Transverse colon (tissue), 4 donors: ENCODE measurements at places on chromosomes 5 and 9. TPM values are rescaled to one million over a fixed set of nuclear protein-coding genes. Genes with fewer than 3 reads are reported as not detected.
A peak's percentile ranks its signal among the peaks of the same experiment; 100 is the strongest.

- no peak for DNase-seq
Measured at GRCh38 chr5:172091956-172092732, 85.7 kb upstream of the FBXW11 start.

DNA sequence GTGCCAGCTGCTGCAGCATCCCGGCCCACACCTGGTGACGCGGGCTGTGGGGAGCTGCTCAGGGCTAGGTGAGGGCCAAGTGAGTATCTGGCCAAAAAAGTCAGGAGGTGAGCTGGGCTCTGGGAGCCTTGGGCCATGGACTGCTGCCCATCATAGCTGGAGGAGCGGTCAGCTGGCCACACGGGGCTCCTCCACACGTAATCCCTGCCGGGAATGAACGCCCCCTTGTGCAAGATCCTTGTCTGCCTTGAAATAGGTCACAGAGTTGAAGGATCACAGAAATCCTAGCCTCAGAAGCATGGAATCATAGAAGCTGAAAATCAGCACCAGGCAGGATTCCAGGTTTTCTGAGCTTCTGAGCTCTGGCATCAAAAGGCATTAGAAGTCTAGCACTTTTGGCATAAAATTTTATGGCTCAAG is 16.8 kb upstream of the COL27A1 start:
- DNase-seq = no peak

Gene MVB12B
- total RNA-seq = 19.5 TPM

DNA sequence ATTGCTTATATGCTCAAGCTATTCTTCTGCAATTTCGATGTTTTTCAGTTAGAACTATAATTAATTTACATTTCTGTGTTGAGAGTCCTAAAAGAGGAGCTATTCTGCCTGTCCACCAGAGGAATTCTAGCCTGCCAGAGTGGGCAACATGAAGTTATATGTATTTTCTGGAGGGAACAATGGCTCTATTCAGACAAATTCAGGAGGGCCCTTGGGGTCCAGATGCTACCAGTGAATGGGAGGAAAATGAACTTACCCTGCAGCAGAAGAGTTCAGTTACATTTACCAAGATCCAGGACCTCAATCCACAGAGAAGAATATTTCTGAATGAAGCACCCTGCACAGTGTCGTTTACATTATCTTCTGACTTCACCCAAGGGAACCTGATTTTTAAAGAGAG is 80.7 kb downstream of the ITGA1 start:
- DNase-seq = no peak

Gene QRFP
- not detected for total RNA-seq

DNA sequence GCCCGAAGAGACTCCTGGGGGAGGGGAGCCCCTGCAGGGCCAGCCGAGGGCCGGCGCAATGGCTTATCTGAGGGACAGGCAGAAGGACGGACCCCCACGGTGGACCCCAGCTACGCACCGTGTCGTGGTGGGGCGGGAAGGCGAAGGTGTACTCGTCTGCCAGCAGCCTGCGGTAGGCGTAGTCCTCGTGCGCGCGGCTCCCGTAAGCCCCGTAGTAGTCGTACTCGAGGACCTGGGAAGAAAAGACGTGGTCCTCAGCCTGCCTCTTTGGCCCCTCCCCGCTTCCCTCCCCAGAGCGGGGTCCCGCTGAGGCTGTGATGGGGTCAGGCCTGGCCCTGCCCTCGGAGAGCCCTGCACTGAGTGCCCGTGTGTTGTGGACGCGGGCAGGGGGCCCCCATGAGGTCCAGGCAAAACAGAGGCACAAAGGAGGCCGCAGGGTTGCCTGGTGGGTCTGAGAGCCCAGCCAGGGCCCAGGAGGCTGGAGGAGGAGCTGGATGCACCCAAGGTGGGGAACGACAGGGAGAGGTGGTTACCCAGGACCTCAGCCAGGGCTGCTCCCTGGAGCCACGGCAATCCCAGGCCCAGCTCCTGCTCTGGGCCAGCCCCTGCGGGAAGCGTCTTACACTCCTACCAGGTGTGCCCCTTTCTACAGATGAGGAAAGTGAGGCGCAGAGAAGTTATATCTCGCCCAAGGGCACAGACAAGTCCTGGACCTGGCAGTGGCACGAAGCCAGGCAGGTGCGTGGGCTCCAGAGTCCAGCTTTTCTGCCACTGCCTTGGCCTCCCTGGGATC is 35.2 kb downstream of the SARDH start:
- no peak for DNase-seq

DNA sequence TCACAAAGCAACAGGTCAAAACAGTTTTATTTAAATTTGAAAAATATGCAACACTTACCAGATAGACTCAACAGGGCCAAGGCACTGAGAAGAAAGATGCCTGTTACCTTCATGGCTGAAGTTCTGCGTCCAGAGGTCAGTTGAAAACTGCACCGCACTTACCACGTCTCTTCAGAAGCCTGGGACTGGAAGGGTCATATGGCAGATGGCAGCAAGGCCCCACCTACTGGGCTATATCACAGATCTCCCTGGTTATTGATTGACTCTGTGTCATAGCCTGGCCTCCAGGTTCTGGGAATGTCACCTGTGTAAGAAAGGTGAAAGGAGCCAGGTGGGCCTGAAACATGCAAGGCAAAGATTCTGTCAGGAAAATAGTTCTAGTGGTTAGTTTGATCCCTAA is at the start of gene SPINK1:
SPINK1 (minus strand) TSS at position 207 of the 400 bp plus-strand sequence; CDS start at position 113, 94 bp downstream.
- peak; percentile 63 for DNase-seq

GRCh38 chr5:160792281-160792680 is 59.7 kb downstream of the ATP10B start:
- no peak for DNase-seq

DNA sequence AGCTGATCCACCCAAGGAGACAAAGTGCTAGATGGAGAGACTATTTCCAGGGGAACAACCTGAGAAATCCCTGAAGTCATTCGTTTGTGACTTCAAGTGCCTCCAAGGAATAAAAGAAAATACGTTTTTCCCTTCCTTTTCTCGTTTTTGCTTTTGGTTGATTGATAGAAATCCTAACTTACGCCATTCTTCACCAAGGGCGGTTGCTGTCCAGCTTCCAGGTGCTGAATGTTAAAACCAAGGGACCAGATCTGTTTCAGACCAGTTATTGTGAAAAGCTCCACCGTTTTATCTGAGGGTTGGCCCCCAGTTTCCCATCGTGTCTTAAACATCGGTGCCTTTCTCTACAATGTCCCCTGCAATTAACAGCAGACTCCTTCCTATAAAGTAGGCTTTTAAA is 600.7 kb upstream of the SGCD start:
- no peak for DNase-seq

GRCh38 chr9:20722221-20722620 is 38.2 kb downstream of the FOCAD start:
- DNase-seq = no peak

Gene SPACA9
- 1.00 TPM for total RNA-seq

Gene HAVCR2
- total RNA-seq = 2.0 TPM

Gene ACOT12
- not detected for total RNA-seq

- DNase-seq = no peak
Measured at GRCh38 chr5:176166427-176166826, 71.8 kb upstream of the SIMC1 start.

GRCh38 chr5:1368236-1368635 is 23.3 kb upstream of the CLPTM1L start:
- no peak for DNase-seq

- DNase-seq = no peak
Measured at GRCh38 chr5:418162-419121, 24.5 kb upstream of the EXOC3 start.

GRCh38 chr5:127060470-127060985 is 12.8 kb downstream of the C5orf63 start:
- no peak for DNase-seq

GRCh38 chr9:79663300-79663699 is 91.5 kb downstream of the TLE4 start:
- no peak for DNase-seq

GRCh38 chr9:126704157-126704891 is 90.6 kb downstream of the LMX1B start:
- DNase-seq = no peak

Gene ARHGEF28
- 9.8 TPM for total RNA-seq

DNA sequence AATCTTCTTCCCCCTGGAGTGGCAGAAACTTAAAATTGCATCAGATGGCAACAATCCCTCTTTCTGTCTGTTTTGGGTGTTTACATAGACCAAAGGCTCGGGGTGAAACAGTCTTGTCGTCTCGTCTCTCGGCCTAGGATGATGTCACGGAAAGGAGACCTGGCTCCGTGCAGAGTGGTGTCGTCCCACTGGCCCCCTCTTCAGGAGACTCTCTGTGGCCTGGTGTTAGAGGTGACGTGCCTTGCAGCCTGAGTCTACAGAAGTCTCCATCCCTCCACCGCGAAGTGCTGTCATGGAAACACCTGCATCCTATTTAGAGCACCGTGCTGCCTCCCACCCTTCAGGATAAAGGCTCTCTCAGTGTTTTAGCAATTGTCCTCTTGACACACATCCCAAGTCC is 409.7 kb downstream of the IRX1 start:
- DNase-seq = no peak

Gene GAS1
- total RNA-seq = 9.4 TPM

Gene CARTPT
- not detected for total RNA-seq

- DNase-seq = no peak
Measured at GRCh38 chr5:146580237-146580636, 64.2 kb upstream of the GPR151 start.

Gene NEK6
- 31.1 TPM for total RNA-seq

Gene SDHA
- total RNA-seq = 275 TPM

DNA sequence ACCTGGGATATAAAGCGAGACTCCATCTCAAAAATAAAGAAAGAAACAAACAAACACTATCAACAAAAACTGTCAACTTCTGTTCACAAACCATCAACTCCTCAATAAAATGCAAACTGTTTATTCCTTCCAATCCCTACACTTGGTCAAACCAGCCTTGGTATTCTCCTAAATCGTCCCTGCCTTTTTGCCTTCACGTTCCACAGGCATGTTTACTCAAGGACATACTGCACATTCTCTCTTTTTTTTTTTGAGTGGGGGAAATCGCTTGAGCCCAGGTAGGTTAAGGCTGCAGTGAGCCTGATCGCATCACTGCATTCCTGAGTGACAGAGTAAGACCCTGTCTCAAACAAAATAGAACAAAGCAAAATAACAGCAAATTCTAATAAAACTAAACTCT is 13.0 kb downstream of the UBAP2 start:
- no peak for DNase-seq
